Suppressor macrophage (primary cell): ENCODE measurements at places on chromosomes 12 and 14.

GRCh38 chr12:96085475-96085874 lies 50.1 kb upstream of the LTA4H start:
- no peak for DNase-seq

DNA sequence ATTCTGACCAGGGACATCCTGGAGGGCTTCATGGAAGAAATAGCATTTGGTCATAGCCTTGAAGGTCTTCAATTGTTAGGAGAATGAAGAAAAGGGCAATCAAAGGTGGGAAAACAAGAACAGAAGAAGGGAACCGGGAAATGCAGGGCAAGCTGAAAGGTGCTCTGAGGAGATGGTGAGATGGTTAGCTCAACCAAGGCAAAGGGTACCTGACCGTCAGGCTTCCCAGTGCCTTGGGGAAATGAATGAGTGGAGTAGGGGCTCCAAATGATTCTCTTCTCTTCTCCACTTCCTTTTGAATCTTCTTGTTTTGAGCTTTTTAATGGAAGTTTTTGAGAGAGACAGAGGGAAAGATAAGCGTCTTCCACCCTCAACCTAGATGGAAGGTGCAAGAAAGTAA lies 155.6 kb upstream of the PWP1 start:
- no peak for DNase-seq

- no peak for DNase-seq
These were observed 7.9 kb upstream of the ITFG2 start for GRCh38 chr12:2804393-2805142.

- no peak for DNase-seq
These were observed 74.9 kb downstream of the TBK1 start for GRCh38 chr12:64526859-64527258.
